ENCODE measurements at places on chromosomes 4 and X.

- DNase-seq = no peak
Measured at GRCh38 chrX:114774691-114775090, 190.8 kb downstream of the HTR2C start.

GRCh38 chr4:137768196-137768595 lies 235.9 kb upstream of the PCDH18 start:
- DNase-seq = no peak

GRCh38 chr4:177313263-177313662 lies 3.6 kb downstream of the NEIL3 start:
- no peak for DNase-seq

DNA sequence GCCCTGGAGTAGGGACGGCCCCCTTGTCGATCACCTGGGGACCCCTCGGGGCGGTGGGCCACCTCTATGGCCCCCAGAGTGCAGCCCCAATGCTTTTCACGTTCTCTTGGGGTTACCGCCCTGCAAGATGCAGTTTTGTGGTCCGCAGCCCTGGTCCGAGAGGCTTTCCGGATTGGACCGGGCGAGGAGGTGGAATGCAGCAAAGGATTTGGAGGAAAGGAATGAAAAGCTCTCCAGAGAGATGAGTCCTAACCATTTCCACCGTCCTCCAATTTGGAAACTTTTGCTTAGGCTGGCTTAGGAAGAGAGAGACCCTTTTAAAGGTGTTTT lies 601 bp downstream of the SLC25A43 start:
- DNase-seq = no peak

DNA sequence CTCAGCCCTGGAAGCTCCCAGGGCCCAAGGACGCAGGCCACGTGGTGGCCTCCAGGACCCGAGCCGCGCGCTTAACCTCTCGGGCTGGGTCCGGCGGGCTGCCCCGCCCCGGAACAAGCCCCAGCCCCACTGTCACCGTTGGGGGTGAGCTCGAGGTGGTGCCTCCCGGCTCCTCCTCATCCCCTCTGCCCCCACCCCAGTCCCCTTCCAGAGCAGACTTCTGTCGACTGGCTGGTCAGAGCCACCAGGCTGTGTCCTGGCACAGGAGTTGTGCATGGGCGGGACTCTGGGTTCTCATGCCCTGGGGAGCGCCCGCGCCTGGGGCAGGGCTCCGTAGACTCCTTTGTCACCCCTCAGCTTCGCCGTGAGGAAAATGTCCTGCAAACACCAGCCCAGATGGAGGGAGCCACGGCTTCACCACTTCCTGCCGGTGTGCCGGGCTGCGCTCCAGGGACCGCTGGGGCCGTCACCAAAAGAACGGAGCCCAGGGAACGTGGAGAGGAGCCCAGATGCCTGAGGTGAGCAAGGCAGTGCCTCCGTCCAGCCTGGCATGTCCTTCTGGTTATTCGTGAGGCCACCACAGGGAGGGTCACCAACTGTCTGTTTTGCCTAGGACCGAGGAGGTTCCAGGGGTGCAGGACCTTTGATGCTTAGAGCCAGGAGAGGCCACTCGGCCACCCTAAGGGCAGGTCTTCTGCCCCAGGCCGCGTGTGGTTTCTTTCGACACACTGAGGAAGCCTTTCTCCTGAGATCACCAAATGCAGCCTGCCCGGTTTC lies 7.1 kb upstream of the RGS12 start:
- DNase-seq = no peak
